ENCODE measurements at places on chromosomes 7 and 10. TPM values are rescaled to one million over a fixed set of nuclear protein-coding genes. Genes with fewer than 3 reads are reported as not detected.

GPR15LG gene
- total RNA-seq = not detected

DNA sequence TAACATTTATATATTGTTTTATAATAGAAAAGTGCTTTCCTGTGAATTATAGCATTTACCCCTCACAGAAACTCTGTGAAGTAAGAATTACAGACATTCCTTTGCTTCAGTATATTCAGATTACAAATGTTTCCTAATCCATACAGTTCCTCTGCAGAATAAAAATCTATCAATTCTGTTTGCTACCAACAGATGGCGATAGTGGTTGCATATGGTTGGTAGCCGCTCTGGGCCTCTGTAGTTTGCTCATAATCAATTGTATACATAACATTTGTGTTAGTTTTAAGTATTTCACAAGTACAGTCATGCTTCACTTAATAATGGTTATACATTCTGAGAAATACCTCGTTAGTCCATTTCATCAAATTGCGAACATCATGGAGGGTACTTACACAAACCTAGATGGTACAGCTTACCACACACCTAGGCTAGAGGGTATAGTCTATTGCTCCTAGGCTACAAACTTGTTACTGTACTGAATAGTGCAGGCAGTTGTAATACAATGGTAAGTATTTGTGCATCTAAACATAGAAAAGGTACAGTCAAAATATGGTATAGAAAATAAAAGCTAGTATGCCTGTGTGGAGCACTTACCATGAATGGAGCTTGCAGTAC, 94.4 kb upstream of the STEAP4 start:
- peaks cover 10% of the 10 kb centered on the region for H3K4me1 ChIP-seq
- H3K4me3 ChIP-seq = no peak overlapping the region
- DNase-seq = no peak
- no peaks in the 10 kb centered on the region for H3K36me3 ChIP-seq
- H3K27ac ChIP-seq = no peak overlapping the region

GPC2 gene
- total RNA-seq = 14.2 TPM

- H3K4me1 ChIP-seq = peaks cover 51% of the 10 kb centered on the region
- peak overlapping the region; percentile 90 for H3K27ac ChIP-seq
- H3K36me3 ChIP-seq = peaks cover 14% of the 10 kb centered on the region
- H3K4me3 ChIP-seq = peak overlapping the region; percentile 96
Measured at GRCh38 chr10:101818872-101819633, 809 bp upstream of the OGA start.

- H3K4me1 ChIP-seq = no peaks in the 10 kb centered on the region
- H3K4me3 ChIP-seq = no peak within 1 kb of the TSS
- no peak within 1 kb of the TSS for H3K27ac ChIP-seq
- H3K27me3 ChIP-seq = peaks cover 21% of the 10 kb centered on the region
- DNase-seq = no peak
- no peaks in the 10 kb centered on the region for H3K36me3 ChIP-seq
Measured at GRCh38 chr10:90920986-90921666, at the start of gene ANKRD1. Gene ANKRD1 (minus strand): TSS chr10:90921087. CDS start chr10:90921027, 60 bp downstream.

- H3K27ac ChIP-seq = peak overlapping the region; percentile 96
- peak overlapping the region; percentile 99 for H3K4me3 ChIP-seq
- DNase-seq = peak; percentile 22
- peaks cover 16% of the 10 kb centered on the region for H3K36me3 ChIP-seq
Measured at GRCh38 chr10:68330852-68331454, 911 bp upstream of the HNRNPH3 start.

CDK14 gene
- total RNA-seq = 1.7 TPM

GRCh38 chr7:54864663-54865062, 105.7 kb upstream of the SEC61G start:
- H3K27me3 ChIP-seq = peaks cover 5% of the 10 kb centered on the region
- H3K4me3 ChIP-seq = no peak overlapping the region
- DNase-seq = no peak
- H3K36me3 ChIP-seq = no peaks in the 10 kb centered on the region
- H3K4me1 ChIP-seq = no peaks in the 10 kb centered on the region
- H3K27ac ChIP-seq = no peak overlapping the region

GRCh38 chr7:140062528-140063299, at the start of gene PARP12:
Gene PARP12 (minus strand): TSS chr7:140062951. CDS start chr7:140062847, 104 bp downstream.
- H3K36me3 ChIP-seq = peaks cover 29% of the 10 kb centered on the region
- peaks cover 51% of the 10 kb centered on the region for H3K4me1 ChIP-seq
- peak; percentile 93 for DNase-seq
- H3K27me3 ChIP-seq = no peaks in the 10 kb centered on the region

DNA sequence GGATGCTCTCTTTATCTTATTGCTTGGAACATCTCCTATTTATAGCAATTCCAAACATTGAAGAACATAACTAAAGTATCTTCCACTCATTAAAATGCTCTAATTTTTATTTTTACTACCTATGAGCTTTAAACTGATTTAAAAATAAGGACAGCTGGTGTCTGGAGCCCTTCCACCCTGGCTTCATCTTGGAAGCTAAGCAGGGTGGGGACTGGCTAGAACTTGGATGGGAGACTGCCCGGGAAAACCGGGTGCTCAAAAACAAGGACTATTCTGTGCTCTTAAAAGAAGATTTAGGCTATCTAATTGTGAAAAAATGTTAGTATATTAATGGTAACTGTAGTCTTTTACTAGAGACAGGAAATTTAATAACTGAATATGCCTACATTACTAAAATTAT, 69.2 kb downstream of the ARMC3 start:
- no peaks in the 10 kb centered on the region for H3K36me3 ChIP-seq
- no peak overlapping the region for H3K4me3 ChIP-seq
- peaks cover 17% of the 10 kb centered on the region for H3K27me3 ChIP-seq

DNA sequence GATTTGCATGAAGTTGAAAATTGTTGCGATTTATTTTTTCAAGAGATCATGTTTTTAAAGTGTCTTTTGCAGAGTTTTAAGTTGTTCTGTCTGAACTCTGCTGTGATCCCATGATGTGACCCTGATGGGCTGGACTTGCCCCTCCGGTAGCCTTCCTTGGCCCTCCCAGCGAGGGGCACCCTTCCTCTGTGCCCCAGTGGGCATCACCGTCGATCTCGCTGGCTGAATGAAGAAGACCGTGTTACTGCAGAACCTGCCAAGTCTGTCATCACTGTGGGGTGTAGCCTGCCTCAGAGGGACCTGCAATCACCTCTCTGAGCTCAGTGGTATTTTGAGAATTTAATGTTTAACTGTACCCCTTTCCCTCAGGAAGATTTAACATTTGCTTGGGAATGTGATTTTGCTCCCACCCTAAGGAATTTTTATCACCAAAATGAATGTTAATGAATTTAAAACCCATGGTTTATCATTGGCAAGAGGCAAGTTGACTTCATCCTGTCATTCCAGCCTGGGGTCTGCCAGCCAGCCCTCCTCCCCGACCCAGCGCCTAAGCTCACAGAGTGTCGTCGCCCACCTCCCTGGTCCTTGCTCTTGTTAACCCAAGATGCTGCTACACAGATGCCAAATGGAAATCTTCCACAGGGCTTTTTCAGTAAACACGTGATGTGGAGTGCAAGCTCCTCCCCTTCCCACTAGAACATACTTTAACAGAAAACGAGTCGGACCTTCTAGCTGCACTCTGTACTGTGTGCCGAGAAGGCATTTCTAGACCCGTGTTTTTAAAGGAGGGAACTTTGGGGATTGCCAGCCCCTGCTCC, 115.4 kb downstream of the NT5C2 start:
- H3K4me1 ChIP-seq = peaks cover 6% of the 10 kb centered on the region
- DNase-seq = no peak
- H3K27ac ChIP-seq = no peak overlapping the region

DNA sequence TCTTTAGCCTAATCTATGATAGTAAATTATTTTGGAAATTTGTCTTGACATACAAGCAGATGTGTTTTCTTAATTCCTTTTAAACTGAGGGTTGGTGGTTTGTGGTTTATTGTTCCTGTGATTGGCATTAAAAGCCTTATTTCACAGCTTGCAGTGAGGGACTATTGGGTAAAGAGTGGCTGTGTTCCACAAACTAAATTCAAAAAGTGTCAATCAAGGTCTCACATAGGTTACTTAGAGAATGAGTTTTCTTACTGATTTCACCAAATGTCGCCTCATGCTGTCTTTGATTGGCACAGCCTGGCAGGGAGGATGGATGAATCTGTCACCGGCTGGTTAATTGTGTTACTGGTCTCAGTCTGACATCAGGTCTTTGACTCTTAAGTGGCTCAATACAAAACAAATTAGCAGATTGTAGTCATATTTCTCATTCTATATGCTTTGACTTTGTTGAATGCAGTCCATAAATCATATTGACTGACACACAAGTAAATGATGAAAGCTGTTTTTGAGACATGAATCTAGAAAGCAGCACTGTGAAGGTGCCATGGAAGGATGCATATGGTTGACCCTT, 66.8 kb upstream of the CYP26C1 start:
- H3K4me1 ChIP-seq = peaks cover 32% of the 10 kb centered on the region
- H3K36me3 ChIP-seq = no peaks in the 10 kb centered on the region
- H3K4me3 ChIP-seq = no peak overlapping the region
- H3K27me3 ChIP-seq = no peaks in the 10 kb centered on the region
- no peak for DNase-seq

TFPI2 gene
- 0.51 TPM for total RNA-seq

GRCh38 chr10:121415063-121415399, 183.2 kb downstream of the FGFR2 start:
- H3K36me3 ChIP-seq = no peaks in the 10 kb centered on the region
- no peaks in the 10 kb centered on the region for H3K4me1 ChIP-seq

ENTPD1 gene
- total RNA-seq = 0.53 TPM

HYAL4 gene
- total RNA-seq = 0.48 TPM

GRCh38 chr10:98302741-98303365, 34.9 kb upstream of the LOXL4 start:
- H3K36me3 ChIP-seq = no peaks in the 10 kb centered on the region
- DNase-seq = no peak
- H3K27me3 ChIP-seq = peaks cover 22% of the 10 kb centered on the region
- H3K27ac ChIP-seq = no peak overlapping the region
- no peaks in the 10 kb centered on the region for H3K4me1 ChIP-seq

BNIP3 gene
- 31.3 TPM for total RNA-seq

ZNF479 gene
- not detected for total RNA-seq

FAM53B gene
- total RNA-seq = 37.7 TPM

MTG1 gene
- 58.0 TPM for total RNA-seq

DNA sequence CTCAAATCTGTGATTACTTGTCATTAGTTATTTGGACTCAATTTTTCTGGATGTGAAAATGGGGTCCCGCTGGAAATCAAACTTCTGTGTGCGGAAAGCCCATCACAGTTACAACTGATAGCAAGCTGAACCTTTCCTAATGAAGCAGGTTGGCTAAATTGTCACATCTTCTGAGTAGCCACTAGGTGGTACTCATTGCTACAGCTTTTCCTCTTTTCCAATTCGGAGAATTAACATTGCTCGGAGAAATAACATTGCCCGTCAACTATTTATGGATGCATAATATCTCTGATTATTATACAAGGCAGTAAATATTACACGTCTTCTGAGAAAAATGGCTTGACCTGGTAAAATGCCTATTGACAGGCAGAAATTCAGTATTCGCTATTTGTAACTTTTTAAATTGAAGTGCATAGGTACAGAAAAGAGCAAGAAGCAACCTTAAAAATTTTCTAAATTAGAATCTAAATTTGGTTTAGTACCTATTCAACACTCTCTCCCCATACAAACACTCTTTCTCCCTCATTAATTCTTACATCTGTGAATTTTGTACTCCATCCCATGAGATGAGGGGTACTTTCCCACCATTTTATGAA, 17.3 kb upstream of the BLOC1S2 start:
- no peak for DNase-seq
- no peaks in the 10 kb centered on the region for H3K4me1 ChIP-seq
- H3K4me3 ChIP-seq = no peak overlapping the region
- H3K27ac ChIP-seq = no peak overlapping the region
- H3K27me3 ChIP-seq = peaks cover 58% of the 10 kb centered on the region
- no peaks in the 10 kb centered on the region for H3K36me3 ChIP-seq

- no peak overlapping the region for H3K4me3 ChIP-seq
- no peak overlapping the region for H3K27ac ChIP-seq
- DNase-seq = no peak
- H3K27me3 ChIP-seq = peaks cover 5% of the 10 kb centered on the region
- peaks cover 43% of the 10 kb centered on the region for H3K4me1 ChIP-seq
- H3K36me3 ChIP-seq = no peaks in the 10 kb centered on the region
Measured at GRCh38 chr10:63703113-63703670, 182.0 kb downstream of the REEP3 start.

DNA sequence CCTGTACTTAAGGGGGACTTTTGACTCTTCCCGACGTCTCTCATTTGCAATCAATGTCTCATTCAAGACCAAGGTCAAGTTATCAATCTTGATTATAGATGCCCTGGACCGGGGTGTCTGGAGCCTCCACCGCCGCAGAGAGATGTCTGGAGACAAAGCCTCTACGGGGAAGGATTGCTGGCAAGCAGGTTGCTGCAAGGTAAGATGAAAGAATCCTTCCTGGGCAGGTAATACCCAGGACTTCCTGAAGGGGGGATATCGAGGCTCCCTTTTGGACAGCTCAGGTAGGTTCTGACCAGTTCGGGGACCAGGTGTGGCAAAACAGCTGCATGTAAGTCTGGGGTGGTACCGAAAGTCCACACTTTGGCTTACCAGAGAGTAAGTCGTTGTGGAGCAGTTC, 12.5 kb upstream of the CUX1 start:
- DNase-seq = peak; percentile 33
- H3K4me1 ChIP-seq = peaks cover 22% of the 10 kb centered on the region
- no peak overlapping the region for H3K27ac ChIP-seq
- H3K4me3 ChIP-seq = no peak overlapping the region
- no peaks in the 10 kb centered on the region for H3K36me3 ChIP-seq

- H3K4me1 ChIP-seq = no peaks in the 10 kb centered on the region
- H3K27me3 ChIP-seq = no peaks in the 10 kb centered on the region
- H3K36me3 ChIP-seq = no peaks in the 10 kb centered on the region
- H3K27ac ChIP-seq = no peak overlapping the region
- H3K4me3 ChIP-seq = no peak overlapping the region
- DNase-seq = peak; percentile 31
Measured at GRCh38 chr7:28020302-28020940, 160.2 kb downstream of the JAZF1 start.

DNA sequence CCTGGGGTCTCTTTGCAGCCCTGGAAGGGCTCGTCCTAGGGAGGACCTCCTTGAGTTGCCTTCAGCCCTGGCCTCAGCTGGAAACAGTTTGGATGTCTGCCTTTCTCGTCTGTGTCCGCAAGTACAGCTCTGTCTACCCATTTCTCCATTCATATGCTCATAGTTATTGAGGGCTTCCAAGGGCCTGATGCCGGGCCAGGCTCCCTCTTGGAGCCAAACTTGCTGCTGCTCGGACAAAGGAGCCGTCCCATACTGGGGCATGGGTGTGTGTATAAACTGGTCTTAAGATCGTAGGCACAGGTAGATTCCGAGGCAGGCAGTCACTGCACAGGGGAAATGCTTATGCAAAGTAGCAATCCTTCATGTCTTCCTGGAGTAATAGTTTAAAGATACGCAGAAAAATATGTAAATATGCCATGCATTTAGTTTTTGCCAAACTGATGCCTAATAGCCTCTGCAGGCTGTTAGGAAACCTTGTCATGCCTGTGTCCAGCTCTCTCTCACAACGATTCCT, 117.0 kb upstream of the BTBD16 start:
- no peak overlapping the region for H3K27ac ChIP-seq
- no peaks in the 10 kb centered on the region for H3K4me1 ChIP-seq
- H3K4me3 ChIP-seq = no peak overlapping the region
- H3K36me3 ChIP-seq = no peaks in the 10 kb centered on the region
- H3K27me3 ChIP-seq = peaks cover 19% of the 10 kb centered on the region
- DNase-seq = no peak

GRCh38 chr10:103854686-103855391, 537 bp downstream of the SH3PXD2A start:
- H3K4me3 ChIP-seq = peak overlapping the region; percentile 88
- peak overlapping the region; percentile 22 for H3K27ac ChIP-seq
- peaks cover 52% of the 10 kb centered on the region for H3K27me3 ChIP-seq
- no peaks in the 10 kb centered on the region for H3K36me3 ChIP-seq
- peaks cover 10% of the 10 kb centered on the region for H3K4me1 ChIP-seq
- DNase-seq = peak; percentile 33

SORCS3 gene
- total RNA-seq = not detected

- no peaks in the 10 kb centered on the region for H3K36me3 ChIP-seq
- H3K4me3 ChIP-seq = no peak overlapping the region
- H3K27ac ChIP-seq = no peak overlapping the region
- H3K4me1 ChIP-seq = no peaks in the 10 kb centered on the region
- H3K27me3 ChIP-seq = peaks cover 17% of the 10 kb centered on the region
Measured at GRCh38 chr10:23262928-23263327, 70.8 kb downstream of the PTF1A start.
